ENCODE measurements at places on chromosomes 4 and X. TPM values are rescaled to one million over a fixed set of nuclear protein-coding genes. Genes with fewer than 3 reads are reported as not detected.

- no peak for DNase-seq
These were observed 223.1 kb upstream of the FAT1 start for GRCh38 chr4:186946682-186947294.

DNA sequence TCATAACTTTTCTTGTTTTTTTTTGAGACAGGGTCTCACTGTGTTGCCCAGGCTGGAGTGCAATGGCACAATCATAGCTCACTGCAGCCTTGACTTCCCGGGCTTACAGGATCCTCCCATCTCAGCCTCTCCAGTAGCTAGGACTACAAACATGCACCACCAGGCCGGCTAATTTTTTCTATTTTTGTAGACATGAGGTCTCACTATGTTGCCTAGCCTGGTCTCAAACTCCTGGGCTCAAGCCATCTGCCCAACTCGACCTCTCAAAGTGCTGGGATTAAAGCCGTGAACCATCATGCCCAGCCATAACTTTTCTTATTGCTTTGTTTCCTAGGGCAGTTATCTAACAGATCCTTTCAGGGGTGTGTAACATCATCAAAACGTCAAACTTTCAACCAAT lies 11.8 kb downstream of the SEC24D start:
- no peak for DNase-seq

DNA sequence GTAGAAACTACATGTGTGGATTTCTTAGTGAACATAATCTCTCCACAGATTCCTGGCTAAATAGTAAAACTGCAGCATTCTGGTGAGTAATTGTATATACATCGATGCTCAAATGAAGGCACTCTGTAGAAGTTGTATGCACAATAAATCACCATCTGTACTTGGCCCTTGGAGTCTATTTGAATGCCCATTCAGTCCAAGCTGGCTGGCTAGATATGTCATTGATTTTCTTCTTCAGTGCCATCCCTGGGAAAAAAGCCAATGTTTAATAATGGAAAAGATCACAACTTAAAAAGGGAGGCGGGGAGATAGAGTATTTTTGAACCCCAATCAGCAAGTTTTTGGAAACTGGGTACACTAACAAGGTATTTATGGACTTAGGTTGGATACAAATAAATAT lies 381.0 kb upstream of the TEX13C start:
- DNase-seq = no peak

DNA sequence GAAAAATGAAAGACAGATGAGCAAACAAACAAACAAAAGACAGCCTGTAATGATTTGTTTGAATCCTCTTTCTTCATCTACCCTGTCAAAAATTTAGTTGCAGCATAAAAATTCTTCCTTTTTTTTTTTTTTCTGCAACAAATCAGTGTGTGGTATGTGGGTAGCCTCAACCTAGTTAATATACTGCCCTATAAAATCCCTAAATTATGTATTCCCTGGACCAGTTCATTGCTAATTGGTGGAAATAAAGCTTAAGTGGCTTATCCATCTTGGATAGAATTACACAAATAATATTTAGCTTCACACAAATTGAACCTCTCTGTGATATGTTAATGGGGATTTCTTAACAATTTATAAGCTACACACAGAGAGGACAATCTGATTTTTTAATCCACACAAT lies 208.4 kb downstream of the NDST4 start:
- DNase-seq = no peak

- DNase-seq = no peak
These were observed 28.6 kb downstream of the AFAP1 start for GRCh38 chr4:7910952-7911578.

DNA sequence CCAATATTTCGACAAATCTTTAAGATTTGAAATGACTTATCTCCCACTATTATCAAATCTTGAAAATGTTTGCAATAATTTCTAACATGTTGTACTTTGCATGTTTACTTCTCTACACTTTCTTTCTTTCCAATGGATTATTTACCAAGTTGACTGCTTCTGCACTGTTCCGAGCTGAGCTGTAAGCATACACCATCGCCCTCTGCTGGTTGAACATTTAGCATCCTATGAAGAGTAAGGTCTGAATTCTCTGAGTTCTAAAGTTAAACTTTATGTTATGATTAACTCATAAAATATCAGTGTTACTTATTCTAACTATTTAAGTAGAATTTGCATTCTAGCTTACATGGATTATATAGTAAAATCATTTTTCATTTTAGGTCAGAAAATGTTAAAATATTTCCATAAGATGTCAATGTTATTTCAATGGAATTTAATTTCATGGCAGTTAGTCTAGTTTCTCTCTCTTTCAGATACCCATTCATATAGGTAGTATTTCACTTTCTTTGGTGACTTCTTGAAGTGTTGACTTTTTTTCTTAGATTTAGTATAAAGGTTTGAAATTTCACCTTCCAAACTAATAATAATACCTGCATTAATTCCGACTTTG lies 137.4 kb downstream of the DKK2 start:
- no peak for DNase-seq

The CSAG3 gene
- 0.51 TPM for polyA plus RNA-seq

The PDZD4 gene
- not detected for polyA plus RNA-seq

The UGT2A1 gene
- polyA plus RNA-seq = not detected

The USP9X gene
- polyA plus RNA-seq = 22.9 TPM

The TCEAL7 gene
- not detected for polyA plus RNA-seq

The UGT2B11 gene
- not detected for polyA plus RNA-seq
